ENCODE measurements at places on chromosomes 6 and 20.

- no peak for DNase-seq
Observed at GRCh38 chr6:43679057-43679456, 8.5 kb downstream of the MRPS18A start.

- DNase-seq = no peak
Observed at GRCh38 chr6:146123616-146124015, 94.8 kb downstream of the GRM1 start.

- DNase-seq = no peak
Observed at GRCh38 chr20:16709017-16709416, 20.8 kb upstream of the SNRPB2 start.

DNA sequence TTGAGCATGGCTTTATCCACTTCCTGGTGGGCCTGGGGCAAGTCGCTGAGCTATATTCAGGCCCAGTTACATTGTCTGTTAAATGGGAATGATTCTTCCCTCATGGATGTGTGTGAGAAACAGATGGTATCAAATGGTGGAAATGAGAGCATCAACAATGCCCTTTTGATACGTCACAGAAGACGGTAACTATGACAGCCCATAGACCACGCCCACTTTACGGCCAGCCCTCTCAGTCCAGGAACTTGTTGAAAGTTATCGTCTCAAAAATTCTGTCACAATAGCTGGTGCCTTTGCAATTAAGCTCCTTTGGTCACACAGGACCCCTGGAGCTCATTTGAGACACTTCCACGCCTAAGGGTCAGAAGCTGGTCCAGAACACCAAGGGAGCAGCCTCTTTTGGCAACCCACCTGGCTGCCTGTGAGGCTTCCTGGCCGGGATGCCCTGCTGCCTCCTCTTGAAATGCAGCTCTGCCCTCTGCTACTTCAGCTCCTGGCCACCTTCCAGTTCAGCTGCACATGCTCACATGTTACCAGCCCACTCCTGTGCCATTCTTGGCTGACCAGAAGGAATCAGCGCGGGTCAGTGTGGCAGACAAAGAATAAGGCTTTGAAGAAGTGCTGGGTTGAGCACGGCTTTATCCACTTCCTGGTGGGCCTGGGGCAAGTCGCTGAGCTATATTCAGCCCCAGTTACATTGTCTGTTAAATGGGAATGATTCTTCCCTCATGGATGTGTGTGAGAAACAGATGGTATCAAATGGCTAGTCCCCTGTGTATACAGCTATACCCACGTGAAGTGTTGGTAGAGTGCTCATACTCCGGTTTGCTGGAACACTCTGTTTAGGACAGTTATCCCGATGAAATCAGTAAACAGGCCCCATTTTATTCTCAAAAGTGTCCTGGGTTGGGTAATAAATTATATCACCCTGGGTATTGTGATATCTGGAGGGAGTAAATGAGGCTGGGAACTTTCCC is 199.2 kb upstream of the SUPT3H start:
- DNase-seq = no peak

- no peak for DNase-seq
Observed at GRCh38 chr6:3766214-3766613, 14.7 kb upstream of the PXDC1 start.

DNA sequence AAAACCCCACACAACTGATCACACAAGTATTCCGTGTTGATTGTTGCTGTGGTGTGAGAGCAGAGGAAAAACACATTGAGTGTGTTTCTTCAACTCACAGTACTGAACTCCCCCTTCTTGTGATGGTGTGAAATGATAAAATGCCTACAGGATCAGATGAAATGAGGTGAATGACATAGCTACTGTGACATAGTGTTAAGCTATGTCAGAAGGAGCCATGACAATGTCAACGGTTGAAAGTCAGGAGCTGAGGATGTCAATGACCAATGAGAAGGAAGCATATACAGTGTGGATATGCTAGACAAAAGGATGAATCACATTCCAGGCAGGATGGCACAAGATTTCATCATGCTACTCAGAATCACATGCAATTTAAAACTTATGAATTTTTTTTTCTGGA is 38.8 kb downstream of the WASF1 start:
- no peak for DNase-seq

- no peak for DNase-seq
Observed at GRCh38 chr6:1110164-1110563, 201.7 kb upstream of the FOXQ1 start.

DNA sequence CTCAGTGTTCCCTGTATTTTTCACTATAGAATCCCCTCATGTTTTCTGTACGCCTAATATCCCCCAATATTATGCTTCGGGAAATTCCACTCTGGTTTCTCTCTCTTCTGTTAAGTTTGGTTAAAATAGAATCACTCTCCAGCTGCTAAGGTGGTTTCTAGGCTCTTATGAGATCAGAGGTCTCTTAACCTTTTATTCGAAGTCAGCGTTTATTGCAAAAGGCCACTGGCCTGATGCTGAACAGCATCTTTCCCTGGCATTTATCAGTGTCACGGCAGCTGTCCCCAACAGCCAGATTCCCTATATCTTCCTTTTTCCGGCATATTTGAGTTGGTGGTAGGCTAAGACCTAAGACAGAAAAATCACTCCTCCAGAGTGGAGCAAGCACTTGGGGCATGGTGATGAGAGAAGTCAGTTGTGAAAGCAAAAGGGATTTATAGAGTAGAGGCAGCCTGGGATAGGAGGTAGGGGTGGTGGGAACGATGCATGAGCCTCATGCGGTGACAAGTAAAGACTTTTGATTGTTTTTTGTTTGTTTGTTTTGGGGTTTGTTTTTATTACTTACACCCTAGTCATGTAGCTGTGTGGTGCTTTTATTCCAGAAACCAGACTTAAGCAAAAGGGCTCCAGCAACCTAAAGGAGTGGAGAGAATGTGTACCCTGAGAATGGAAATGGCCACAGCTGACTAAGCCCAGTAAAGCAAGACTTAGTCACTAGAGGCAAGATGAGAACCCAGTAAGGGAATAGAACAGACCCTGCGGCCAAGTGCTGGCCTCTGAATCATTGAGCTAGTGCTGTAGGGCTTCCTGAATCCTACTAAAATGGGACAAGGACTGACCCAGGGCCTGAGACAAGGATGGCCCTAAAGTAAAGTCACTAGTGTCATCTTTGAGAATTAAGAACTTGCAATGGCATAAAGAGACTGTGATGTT is 233.0 kb upstream of the PRND start:
- no peak for DNase-seq

GRCh38 chr6:108897371-108897770 is 49.1 kb downstream of the ARMC2 start:
- no peak for DNase-seq

DNA sequence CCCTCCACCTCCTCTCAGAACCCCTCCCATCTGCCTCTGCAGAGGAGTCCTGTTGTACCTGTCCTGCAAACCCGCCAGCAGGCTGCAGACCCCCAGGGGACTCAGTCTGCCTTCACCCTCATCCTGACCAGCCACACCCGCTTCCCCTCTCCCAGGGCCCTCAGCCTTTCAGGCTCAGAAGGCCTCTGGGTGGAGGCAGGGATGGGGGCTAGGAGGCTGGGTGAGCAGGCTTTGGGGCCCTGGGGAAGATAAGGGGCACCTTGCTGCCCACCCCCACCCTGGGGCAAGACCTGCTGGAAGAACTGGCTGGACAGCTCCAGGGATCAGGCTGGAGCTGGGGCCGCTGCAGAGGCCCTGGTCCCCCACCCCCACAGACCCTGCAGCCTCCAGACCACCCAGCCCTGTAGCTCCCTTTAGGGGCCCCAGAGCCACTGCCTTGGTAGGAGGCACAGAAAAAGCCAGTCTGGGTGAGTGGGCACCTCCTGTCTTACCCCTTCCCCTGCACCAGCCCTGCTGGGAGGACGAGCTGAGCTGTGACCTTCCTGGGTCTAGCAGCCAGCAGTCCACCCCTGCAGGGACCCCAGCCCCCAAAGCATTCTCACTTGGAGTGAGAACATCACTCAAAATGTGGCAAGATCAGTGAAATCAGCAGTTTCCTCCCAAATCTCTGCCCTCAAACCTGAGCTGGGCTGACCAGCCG is 5.2 kb downstream of the TEAD3 start:
- DNase-seq = no peak

- no peak for DNase-seq
Observed at GRCh38 chr6:168282985-168283685, 36.4 kb downstream of the DACT2 start.

GRCh38 chr6:126181890-126182289 is 158.0 kb upstream of the CENPW start:
- no peak for DNase-seq
